K562 (cell line): ENCODE measurements at places on chromosomes 1 and 21.

DNA sequence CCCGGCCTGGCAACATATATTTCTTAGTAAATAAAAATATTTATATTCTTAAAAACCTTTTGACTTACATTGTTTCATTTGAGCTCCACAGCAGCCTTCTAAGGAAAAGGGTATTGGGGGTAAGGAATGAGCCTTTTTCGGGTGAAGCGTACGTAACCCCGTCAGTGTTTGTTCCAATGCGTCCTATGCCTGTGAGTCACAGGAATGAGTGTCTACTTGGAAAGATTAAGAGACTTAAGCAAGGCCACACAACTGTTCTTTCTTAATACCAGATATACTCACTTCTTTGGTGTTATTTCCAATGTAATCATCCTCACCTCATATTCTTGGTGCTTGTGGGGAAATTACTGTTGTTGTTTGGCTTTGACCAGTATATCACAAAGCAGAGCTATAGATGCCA lies 22.7 kb downstream of the WDTC1 start:
- DNase-seq: no peak

DNA sequence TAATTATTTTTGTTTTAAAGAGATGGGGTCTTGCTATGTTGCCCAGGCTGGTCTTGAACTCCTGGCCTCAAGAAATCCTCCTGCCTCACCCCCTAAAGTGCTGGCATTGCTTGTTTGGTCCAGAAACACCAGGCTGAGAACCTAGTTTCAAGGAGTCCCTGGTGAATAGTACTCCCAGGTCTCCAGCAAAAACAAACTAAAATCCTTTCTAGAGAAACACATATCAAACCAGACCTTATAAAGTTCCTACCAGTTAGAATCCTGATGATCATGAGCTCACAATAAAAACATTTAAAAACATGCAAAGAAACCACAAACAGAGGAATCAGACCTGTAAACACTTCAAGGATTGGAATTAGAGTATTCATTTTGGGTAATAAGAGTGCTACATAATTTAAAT lies 34.4 kb upstream of the PADI1 start:
- DNase-seq: no peak

DNA sequence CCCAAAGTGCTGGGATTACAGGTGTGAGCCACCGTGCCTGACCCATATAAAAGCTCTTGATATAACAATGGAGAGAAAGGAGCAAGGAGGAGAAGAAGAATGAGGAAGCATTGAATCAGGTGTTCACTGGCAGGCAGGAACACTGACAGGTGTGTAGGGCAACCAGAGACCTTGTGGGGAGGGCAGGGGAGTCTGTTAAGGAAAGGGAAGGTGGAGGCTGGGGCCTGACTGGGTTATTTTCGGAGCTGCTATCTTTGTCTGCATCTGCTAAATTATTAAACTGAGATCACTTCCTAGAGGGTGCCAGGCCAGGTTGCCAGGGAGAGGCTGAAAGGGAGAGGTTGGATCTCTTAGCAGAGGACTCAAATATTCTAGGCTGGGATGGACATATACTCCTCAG lies 6.8 kb upstream of the TRNP1 start:
- no peak for DNase-seq

- no peak for DNase-seq
Measured at GRCh38 chr1:93076268-93076667, 2.8 kb upstream of the MTF2 start.

DNA sequence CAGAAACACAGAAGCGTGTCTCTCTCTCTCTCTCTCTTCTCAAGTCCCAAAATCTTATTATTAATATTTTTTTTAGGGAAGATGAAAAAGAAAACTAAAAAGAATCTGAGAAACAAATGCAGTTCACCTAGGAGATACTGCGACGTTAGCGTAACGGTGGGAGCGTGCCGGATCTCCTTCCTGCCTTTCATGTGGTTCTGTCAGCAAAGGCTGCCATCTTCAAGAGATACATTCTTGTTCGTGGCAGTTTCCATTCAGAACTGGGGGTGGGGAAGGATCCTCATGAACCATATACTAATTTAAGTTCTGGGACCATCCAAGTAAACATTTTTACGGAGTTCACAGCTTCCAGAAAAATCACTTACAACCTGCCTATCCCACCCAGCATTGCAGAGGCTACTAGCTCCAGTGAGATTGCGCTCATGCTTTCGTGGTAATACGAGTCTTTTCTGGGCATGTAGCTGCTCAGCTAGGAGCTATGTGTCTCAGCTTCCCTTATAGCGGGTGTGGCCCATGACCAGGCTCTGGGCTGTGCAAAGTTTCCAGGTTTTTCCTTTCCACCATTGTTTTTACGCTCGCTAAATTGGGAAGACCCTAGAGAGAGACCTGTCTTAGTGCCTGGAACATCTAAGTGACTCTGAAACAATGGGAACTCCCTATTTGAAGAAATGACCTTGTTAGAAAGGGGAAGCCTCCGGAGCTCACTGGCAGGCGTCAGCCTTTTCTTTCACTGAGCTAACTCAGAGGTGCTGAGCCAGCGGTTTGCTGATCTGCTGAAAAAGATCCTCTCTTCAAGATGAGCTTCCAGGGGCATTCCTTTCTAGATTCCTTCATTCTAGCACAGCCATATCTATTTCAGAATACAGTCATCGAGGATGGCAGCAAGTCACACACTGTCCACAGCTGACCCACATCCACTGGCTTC lies 17.3 kb downstream of the SLAMF1 start:
- DNase-seq: no peak

GRCh38 chr1:244435562-244436205 lies 16.0 kb downstream of the ADSS2 start:
- no peak for DNase-seq
